ENCODE measurements at places on chromosomes 5 and 9. TPM values are rescaled to one million over a fixed set of nuclear protein-coding genes. Genes with fewer than 3 reads are reported as not detected.

Gene PCDHB15
- not detected for total RNA-seq

Gene PCDHGC4
- total RNA-seq: not detected

Gene CCDC171
- 5.5 TPM for total RNA-seq

Gene HTR4
- not detected for total RNA-seq

Gene OBP2B
- not detected for total RNA-seq

Gene SPATA31C2
- not detected for total RNA-seq

Gene ANKRD34B
- not detected for total RNA-seq

Gene SPARC
- 0.26 TPM for total RNA-seq

Gene SLCO4C1
- total RNA-seq: 0.04 TPM

Gene PKD2L2
- not detected for total RNA-seq

Gene C1QTNF2
- total RNA-seq: not detected

Gene RFX3
- 19.8 TPM for total RNA-seq

Gene ADAMTSL2
- not detected for total RNA-seq

Gene PTRH1
- 6.5 TPM for total RNA-seq

Gene MLANA
- total RNA-seq: not detected

Gene OTP
- not detected for total RNA-seq

Gene OLFM1
- 0.32 TPM for total RNA-seq

Gene RALGPS1
- total RNA-seq: 2.3 TPM

Gene AQP7
- 0.45 TPM for total RNA-seq

Gene IL13
- 2.4 TPM for total RNA-seq

Gene ACOT12
- total RNA-seq: not detected

Gene ATOSB
- total RNA-seq: 10.6 TPM

Gene PPP3R2
- total RNA-seq: not detected

Gene PCSK5
- 1.6 TPM for total RNA-seq

Gene GABBR2
- not detected for total RNA-seq

Gene GHR
- total RNA-seq: not detected

Gene LRRC19
- not detected for total RNA-seq

Gene GFI1B
- total RNA-seq: not detected

Gene TNC
- total RNA-seq: not detected

Gene CARD9
- total RNA-seq: 6.1 TPM

Gene KIF12
- not detected for total RNA-seq

Gene PCDHGA12
- total RNA-seq: not detected

Gene CYSRT1
- 0.40 TPM for total RNA-seq

Gene PCDH1
- not detected for total RNA-seq

Gene PCDHAC2
- total RNA-seq: not detected

Gene AGXT2
- not detected for total RNA-seq

Gene LIX1
- not detected for total RNA-seq

Gene PCDHGA8
- not detected for total RNA-seq

Gene JAKMIP2
- total RNA-seq: 2.4 TPM

Gene MED27
- 19.2 TPM for total RNA-seq

Gene SEMA6A
- not detected for total RNA-seq

Gene SPINK4
- total RNA-seq: not detected

Gene SGTB
- 14.9 TPM for total RNA-seq

Gene BARHL1
- not detected for total RNA-seq

Gene SURF2
- 17.3 TPM for total RNA-seq

Gene ADGRD2
- not detected for total RNA-seq

Gene LHX3
- not detected for total RNA-seq
